ENCODE measurements at places on chromosomes 1 and 21.

DNA sequence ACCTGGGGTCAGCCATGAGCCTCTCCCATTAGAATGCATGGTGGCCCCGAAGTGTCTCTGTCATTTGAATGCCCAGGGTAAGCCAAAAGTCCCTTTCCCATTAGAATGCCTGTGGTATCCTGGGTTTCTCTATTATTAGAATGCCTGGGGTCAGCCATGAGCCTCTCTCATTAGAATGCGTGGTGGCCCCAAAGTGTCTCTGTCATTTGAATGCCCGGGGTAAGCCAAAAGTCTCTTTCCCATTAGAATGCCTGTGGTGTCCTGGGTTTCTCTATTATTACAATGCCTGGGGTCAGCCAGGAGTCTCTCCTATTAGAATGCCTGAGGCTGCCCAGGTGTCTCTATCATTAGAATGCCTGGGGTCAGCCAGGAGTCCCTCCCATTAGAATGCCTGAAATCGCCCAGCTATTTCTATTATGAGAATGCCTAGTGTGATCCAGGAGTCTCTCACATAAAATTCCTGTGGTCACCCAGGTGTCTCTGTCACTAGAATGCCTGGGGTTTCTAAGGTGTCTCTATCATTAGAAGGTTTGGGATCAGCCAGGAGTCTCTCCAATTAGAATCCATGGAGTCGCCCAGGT, 65.5 kb downstream of the RNF187 start:
- no peak for DNase-seq

- peak; percentile 21 for DNase-seq
Observed at GRCh38 chr1:175555266-175555665, 188.1 kb downstream of the TNR start.

DNA sequence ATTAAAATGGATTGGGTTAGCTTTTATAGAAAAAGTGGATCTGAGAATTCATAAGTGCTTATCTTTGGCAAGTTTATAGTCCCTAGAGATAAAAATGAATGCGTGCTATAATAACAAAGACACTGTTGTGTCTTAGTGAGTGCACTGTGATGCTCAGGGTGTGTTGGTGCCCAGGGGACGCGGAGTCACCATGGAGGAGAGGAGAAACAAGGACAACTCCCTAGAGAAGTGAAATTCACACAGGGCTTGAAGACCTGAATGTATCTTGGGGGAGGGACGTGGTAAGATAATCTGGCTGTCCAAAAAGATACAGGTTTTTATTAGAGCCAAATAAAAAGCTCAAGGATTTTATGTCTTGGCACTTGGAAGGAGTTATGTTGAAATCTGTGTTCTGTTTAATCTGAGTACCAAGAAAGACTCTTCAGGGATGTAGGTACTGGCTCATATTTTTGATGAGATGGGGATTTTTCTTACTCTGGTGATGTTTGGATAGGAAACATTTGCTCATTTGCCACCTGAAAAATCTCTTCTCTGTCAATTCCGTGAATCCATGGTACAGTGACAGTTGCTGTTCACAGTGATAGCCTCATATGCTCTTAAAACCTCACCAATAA, 9.6 kb downstream of the SMYD2 start:
- DNase-seq: no peak

- DNase-seq: no peak
Observed at GRCh38 chr21:44998621-44999427, 59.0 kb downstream of the SLX9 start.

DNA sequence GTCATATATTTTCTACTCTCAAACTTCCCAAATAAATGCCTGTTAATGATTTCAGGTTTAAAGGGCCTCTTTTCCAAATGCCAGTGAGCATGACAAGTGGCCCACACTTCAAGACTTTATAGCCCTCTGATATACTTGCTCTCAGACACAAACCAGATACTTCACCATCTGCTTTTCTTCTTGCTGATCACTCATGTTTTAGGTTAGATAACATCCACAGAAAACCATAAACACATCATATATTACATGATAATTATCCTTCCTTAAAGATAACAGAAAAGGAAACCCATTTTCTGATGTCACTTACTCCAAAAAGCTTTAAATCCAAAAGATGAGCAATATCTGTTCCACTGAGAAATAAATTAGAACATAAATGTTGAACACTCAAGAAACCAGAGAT, 723.5 kb downstream of the LTN1 start:
- no peak for DNase-seq

GRCh38 chr1:17611991-17612390, 72.5 kb downstream of the ARHGEF10L start:
- DNase-seq: peak; percentile 40

DNA sequence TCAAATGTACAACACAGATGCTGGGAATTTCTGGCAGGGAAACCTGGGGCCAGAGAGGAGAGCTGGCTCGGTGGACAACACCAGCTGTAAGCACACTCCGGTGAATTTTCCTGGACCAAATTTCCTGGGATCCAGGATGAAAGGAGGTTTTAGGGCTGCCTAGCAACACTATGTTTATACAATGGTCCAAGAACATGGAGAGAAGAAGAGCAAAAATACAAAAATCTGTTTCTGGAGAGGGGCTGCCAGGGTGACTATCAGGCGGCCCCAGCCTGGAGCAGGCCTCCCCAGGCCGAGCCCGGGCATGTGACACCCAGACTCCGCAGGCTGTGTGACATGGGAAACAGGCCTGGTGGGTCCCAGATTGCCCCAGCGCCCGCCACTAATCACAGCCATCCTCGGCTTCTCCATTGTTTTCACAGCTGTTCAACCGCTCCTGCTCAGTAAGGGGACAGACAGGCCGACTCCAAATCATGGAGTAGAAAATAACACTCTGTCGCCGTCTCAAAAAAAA, 336.0 kb upstream of the NFIA start:
- no peak for DNase-seq

DNA sequence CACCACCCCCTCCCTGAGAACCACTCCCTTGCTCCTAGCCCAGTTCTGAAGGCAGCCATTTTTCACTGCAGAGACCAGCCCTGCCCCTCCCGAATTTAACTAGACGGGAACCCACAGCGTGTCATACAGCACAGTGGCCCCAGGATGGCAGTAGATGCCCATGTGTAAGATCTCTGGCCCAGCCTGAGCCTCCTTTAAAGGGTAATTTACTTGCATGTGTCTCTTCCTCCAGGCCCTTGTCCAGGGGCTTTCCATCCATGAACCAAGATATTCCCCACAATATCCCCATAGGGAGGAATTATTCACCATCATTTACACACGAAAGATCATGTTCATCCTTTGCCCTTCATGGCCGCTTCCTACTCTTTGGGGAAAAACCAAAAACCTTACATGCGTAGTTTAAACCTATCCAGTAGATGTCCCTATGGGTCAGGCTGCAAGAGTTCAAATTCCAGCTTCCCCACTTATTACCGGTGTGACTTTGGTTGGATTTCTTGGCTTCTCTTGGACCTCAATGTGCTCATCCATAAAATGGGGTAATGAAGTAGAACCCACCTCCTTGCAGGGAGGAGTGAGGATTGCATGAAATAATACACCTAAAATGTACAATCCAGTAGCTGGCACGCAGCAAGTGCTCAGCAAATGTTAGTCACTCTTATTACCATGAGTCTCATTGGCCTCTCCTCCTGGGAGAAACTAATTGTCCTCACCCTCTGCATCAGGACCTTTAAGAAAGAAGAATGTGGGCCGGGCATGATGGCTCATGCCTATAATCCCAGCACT, 4.0 kb upstream of the LACTBL1 start:
- peak; percentile 93 for DNase-seq

DNA sequence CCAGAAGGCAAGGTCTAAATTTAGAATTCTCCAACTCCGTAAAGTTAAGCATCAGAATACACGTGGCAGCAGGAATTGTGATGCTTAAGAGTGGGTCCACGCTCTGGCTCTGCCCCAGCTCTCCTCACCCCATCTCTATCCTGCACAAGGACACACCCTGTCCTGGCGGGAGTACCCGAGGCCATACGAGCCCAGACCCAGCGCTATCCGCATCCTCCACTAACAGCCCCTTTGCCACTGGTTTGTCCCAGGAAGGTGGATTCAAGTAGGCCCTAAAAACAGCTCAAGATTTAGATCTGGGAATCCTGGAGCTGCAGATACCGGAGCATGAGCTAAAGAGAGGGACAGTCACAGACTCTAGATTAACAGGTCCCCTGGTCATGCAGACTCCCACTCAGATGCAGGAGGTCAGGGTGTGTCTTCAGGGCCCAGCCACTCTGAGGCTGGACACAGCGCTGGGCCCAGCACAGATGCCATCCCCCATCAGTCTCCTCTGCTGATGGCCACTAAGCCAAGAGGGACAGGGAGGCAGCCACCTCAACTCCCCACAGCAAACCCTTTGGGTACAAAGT, 393.3 kb downstream of the NPHP4 start:
- DNase-seq: no peak

DNA sequence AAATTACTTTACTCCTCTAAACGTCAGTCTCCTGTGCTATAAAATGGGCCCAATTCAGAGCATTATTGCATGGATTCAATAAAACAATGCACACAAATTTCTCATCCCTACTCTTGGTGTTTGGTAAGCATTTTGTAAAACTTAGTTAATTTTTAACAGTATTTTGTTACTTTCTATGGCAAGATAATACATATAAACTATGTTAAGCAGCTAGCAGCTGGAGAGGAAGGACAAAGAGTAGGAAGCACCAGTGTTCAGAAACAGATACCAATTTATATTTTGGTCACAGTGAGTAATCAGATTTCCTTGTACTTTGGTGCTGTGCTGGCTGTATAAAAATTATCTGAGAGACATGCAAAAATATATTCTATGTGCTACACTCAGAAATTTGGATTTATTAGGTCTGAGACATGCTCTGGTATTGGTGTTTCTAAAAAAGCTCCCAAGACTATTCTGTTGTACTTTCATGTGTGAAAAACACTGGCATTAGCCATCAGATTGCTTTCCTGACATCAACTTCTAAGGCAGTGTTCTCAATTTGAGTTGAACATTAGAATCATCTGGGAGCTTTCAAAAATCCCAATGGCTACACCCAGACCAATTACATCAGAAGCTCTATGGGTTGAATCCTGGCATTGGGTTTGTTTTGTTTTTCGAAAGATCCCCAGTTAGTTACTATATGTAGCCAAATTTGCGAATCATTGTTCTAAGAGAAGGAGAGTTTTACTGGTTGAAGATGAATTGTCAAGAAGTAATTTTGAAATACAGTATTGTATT, 100.3 kb upstream of the C1orf87 start:
- DNase-seq: no peak

GRCh38 chr1:25034736-25035522, 104.9 kb upstream of the RUNX3 start:
- no peak for DNase-seq

DNA sequence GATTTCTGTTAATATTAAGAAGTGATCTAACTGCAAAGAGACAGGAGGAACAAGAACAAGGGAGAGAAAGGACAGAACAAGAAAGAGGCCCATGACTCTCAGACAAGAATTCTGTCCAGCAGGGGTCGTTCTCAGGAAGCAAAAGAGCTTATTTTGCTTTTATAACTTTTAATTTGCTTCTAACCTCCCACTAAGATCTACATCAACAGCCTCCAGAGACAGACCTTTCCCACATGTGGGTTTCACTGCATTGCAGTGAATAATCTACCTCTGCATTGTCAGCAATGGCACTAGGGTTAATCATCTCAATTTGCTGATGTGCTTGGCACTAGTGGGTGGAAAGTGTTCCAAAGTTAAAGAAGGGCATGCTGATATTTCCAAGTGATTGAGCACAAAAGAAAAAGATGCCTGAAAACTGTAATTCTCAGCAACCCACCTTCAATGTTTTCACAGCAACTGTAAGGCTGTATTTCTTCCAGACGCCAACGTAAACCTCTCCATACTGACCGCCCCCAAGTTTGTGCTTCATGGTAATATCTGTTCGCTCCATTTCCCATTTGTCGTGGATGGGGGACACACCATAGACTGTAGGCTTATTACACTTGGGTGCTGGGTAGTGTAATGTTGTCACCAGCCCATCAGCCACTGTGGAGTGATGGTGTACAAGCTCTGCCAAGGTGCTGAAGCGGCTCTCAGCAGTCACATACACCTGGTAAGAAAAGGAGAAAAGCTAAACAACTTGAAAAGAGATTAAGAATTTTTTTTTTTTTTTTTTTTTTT, 39.5 kb downstream of the TOR3A start:
- peak; percentile 82 for DNase-seq

DNA sequence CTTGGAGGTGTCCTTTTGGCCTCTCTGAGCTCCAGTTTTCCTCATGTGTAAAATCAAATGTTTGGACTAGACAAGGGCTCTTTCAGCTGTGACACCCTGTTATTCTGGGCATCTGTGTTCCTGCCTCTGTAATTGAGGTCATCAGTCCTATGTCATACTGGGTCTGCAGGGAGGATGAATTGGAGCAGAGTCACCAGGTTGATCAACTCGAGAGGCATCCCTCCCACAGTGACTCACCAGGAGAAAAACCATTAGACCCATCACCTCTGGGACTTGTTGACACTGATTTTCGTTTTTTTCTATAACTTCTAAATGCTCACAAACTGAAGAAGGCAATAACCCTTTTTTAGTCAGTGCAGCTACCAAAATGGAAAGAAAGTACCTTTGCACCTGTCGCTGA, 82.2 kb downstream of the ST6GALNAC5 start:
- no peak for DNase-seq

GRCh38 chr1:236165238-236165981, 23.1 kb downstream of the GPR137B start:
- DNase-seq: no peak

GRCh38 chr1:186634511-186634910, 45.7 kb downstream of the PTGS2 start:
- no peak for DNase-seq

GRCh38 chr1:192756314-192756713, 52.5 kb upstream of the RGS2 start:
- DNase-seq: no peak

- DNase-seq: no peak
Observed at GRCh38 chr1:153679337-153680119, 1.0 kb downstream of the NPR1 start.

- DNase-seq: no peak
Observed at GRCh38 chr1:52332411-52332810, 33.6 kb downstream of the CC2D1B start.

DNA sequence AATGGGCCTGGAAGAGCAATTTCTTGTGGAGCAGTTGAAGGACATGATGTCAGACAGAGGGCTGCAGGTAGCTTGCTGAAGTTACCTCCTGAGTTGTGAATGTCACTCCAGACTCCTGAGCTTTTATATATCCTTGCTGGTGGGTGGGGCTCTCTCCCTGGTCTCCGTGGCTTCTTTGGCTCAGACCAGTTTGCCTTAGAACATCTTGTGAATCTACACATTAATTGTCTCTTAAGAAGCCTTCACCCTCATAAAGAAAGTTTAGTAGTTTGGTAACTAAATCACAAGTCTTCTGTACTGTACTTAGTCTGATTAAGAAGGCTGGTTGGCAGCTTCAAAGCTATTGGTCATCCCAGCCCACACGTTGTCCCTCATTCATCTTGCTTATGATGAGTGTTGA, at the start of gene KRTAP11-1:
KRTAP11-1 (minus strand) TSS at position 101 of the 400 bp plus-strand sequence; CDS start at position 45, 56 bp downstream.
- no peak for DNase-seq

GRCh38 chr1:57357462-57357861, 66.4 kb downstream of the DAB1 start:
- no peak for DNase-seq

DNA sequence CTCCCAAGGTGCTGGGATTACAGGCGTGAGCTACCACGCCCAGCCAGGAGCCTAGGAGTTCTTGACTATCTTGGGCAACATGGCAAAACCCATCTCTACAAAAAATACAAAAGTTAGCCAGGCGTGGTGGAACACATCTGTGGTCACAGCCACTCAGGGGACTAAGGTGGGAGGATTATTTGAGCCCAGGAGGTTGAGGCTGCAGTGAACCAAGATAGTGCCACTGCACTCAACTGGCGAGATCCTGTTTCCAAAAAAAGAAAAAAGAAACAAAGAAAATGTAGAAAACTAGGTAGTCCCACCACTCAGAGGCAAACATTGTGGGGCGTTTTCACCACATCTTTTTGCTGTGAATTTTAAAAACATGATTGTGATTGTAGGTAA, 141.3 kb downstream of the ZZZ3 start:
- no peak for DNase-seq
